ENCODE measurements at places on chromosomes 5 and 9.

DNA sequence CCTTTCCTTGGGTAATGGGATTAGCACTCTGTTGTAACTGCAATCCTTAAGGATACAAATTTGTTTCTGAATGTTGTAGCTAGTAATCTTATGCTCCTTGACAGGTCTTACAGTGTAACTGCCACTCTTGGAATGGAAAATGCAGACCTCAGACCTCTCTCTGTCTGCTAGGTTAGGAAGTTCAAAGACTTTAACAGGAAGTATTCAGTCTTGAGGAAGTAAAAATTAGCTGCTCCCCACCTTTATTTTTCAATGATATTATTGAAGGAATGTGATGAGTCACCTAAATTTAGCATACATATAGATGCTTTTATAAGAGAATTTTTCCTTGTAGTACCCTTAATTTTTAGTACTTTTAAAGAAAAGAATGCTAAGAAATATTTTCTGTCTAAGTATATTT, 71.5 kb downstream of the PAM start:
- no peak for DNase-seq

GRCh38 chr9:81540142-81540710, 149.1 kb downstream of the TLE1 start:
- no peak for DNase-seq

DNA sequence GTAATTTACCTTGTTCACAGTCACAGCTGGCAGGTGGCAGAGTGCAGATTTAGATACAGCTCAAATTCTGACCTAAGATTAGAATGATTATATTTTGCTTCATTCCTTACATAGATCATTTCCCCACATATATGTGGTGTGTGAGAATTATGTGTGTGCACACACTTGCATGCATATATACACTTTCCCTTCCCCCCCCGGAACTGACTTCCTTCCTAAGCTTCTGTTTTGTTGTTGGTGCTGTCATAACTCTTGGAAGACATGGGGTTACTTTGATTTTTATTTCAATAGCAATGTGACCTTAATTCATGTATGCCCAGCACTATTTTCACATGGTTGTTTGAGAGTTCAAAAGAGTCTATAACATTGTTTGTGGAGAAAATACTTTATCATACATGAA, 112.8 kb downstream of the CMYA5 start:
- no peak for DNase-seq

DNA sequence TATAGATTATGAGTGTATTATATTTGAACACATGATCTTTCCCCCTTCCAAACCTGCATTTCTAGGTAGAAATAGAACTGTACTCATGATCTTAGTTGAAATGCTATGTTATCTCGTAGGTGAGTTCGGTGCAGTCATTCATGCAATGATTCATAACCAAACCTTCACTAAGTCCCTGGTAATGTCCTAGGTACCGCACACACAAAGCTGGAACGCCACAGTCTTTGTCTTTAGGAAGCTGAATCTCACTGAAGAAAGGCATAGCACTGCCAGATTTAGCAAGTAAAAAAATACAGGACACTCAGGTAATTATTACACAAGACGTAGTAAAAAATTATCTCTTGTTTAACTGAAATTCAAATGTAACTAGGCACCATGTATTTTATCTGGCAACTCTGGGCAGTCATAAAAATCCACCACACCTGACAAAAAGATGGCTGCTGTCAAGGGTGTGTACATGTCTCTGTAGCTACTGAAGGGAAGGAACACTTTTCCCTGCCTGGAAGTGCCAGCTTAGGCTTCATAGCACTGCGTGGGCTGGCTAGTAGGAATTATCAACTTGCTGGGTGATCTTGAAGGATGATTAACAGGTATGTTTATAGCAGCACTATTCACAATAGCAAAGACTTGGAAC, 28.0 kb upstream of the TXN start:
- DNase-seq: no peak

DNA sequence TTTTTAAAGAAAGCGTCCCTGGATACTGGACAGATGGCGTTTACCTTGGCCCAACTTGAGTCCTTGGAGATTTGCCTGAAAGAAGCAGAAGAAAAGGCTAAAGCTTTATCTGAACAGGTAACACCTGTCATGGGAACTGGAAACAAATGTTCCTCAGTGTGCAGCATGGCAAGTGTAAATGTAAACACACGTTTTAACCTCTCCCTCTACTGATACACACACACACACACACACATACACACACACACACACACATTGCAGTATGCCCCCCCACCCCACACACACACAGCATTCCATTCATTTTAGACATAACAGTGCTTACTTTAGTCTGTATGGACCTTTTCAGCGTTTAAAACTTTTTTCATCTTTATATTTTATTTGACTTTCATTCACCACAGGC, 51.1 kb downstream of the CCDC192 start:
- no peak for DNase-seq

- no peak for DNase-seq
These were observed 32.1 kb downstream of the FST start for GRCh38 chr5:53512539-53512938.

- peak; percentile 71 for DNase-seq
These were observed 12.6 kb downstream of the DNM1 start for GRCh38 chr9:128215491-128216409.

DNA sequence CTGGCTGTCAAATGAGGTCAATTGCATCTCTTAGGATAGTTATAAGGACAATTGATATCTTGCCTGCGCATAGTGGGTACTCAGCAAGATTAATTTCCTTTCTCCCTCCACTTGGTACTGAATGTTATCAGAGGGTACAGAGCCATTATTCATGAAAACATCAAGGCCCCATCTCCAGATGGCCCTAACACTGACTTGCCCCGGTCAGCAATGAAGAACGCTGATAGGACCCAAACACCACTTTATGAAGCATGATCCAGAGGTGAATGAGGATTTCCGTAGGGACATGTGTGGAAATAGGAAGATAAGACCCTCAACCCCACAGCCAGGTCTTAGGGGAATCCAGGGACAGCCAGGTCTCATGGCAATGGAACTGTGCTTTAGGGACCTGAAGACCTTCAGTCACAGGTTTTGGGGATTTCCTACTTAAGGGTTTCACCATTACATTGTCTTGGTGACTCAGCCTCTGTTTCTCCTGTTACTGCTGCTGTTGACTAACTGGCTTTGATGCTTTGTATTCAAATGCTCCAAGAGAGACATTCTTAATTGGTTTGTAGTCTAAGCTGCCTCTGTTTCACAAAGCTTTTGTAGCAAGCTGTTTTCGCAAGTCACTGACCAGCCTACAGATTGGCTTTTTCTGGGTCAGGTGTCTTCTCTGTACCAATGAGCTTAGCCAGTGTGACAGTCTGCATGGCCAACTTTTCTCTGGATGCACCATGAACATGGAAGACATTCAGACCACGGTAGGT, 35.3 kb upstream of the IQGAP2 start:
- DNase-seq: peak; percentile 50

DNA sequence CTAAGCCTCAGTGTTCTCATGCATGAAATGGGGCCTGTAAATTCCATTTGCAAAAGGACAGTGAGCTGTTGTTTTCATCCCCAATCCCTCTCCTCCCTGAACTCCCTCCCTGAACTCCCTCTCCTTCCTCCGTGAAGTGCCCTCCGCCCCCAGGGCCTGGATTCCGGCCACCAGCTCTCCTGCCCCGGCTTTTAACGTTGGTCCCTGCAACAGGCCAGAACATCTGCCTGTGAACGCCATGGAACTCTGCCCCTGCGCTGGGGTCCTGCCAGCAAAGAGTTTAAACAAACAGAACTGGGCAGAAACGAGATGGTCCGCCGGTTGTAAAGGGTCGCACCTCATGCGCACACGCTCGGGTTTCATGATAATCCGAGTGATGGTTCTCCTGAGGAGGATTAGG, 62.4 kb downstream of the SMIM23 start:
- no peak for DNase-seq

DNA sequence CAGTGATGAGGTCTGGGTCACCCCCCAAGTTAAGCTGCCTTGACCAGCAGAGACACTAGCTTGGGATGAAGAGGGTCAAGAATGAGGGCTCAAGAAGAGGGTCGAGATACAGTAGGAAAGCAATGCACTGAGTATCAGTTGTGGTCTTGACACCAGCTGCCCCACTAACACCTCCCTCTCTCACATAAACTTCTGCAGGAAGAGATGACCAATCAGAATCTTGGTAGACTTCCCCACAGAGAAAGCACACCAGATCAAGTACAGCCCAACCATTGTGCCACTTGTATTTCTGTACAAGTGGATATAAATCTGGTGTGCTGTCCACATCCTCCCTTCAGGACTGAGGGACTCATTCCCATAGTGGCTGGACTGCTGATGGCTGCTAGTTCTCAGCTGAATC, 101.2 kb upstream of the ELL2 start:
- DNase-seq: no peak

DNA sequence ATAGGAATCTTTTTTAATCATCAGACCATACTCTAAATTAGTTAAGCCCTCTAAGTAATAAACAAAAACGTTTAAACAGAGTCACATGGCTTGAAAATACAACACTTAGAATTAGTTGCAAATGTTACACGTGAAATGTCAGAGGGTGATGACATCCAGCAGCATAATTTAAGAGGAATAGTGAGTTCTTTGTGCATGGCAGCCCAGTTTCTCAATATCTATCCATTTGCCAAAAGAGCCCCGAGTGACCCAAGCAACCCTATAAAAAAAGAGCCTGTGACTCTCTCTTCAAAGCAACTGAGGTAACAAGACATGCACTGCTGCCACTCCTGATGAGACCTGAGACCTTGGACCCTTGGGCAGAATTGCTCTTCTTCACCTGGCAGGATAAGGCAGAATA, 96.9 kb upstream of the RASA1 start:
- DNase-seq: no peak

- DNase-seq: no peak
These were observed 23.4 kb downstream of the C9orf50 start for GRCh38 chr9:129597355-129598088.

- peak; percentile 31 for DNase-seq
These were observed 21.4 kb downstream of the TMEM245 start for GRCh38 chr9:109098171-109098959.

DNA sequence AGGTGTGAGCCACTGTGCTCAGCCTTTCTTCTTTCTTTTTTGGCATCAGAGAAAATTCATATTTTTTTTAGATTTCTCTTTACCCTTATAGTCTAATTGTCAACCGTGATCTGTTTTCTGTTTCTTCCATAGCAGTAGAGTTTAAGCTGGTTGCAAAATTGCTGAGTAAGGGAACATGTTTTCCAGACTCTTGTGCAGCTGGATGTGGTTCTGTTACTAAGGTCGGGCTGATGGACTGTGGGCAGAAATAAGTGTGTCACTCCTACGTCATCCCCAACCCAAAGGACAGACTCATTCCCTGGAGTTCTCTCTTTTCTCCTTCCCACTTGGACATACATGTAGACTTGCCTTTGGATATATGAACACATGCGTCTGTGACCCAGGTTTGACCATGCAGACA, 64.1 kb upstream of the GOLM1 start:
- DNase-seq: no peak

GRCh38 chr5:170403675-170404074, 14.5 kb upstream of the KCNMB1 start:
- no peak for DNase-seq

DNA sequence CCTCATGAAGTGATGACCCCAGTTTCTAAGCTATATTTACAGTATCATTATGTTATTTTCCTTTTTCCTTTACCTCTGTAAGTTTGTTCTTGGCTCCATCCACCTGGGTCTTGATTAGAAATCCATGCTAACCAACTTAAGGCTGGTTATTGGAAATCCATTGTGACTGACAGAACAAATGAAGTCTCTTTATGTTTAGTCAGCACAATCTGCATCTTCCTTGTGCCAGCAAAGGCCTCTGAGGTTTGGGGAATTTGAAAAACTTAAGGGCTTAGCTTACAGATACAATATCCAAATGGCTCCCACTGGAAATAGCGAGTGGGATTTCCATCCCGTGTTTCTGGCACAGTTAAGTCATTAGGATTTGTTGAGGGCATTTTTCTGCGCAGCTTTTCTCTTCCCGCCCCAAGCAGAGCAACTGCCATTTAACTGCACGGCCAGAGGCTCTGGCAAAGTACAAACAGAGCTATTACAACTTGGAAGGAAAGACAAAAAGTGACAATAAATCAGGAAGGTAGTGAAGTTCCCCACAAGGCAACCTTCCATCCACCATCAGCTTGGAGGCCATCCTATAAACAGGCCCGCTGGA, 64.2 kb downstream of the DCP2 start:
- DNase-seq: no peak

DNA sequence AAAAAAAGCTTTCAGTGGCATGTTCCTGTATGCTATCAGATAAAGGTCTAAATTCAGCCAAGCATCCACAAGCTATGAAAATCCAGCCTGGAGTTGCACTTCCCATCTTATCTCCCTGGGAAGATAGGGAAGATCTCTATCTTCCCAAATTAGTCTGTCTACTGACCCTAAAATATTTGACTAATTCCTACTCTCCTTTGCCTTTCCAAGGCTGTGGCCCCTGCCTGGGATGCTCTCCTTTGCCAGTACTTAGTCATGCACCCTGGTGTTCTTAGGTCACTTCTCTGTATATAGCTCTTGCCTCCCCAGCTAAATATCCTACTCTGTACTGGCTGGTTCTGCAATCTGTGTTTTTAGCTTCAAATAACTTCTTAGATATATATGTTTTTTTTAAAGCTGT, 44.0 kb upstream of the PLPP1 start:
- no peak for DNase-seq

- DNase-seq: no peak
These were observed 98.8 kb downstream of the BOD1 start for GRCh38 chr5:173517648-173518047.

GRCh38 chr5:74903165-74903787, 37.1 kb upstream of the FAM169A start:
- DNase-seq: no peak

DNA sequence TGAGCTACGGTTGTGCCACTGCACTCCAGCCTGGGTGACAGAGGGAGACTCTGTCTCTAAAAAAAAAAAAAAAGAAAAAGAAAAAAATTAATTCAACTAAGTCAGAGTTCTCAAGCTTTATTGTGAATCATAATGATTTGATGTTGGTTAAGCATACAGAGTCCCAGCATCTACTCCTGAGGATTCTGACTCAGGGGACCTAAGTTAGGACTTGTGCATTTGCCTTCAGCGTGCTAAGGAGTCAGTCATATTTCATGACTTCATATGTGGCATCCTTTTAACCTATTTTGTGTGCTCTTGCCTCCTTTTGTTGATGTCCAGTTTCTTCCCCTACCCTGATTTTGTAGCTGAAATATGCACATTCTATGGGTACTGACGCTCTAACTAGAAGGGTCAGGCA, 2.9 kb downstream of the MYOZ3 start:
- no peak for DNase-seq

- no peak for DNase-seq
These were observed 97.5 kb downstream of the VAV2 start for GRCh38 chr9:133894377-133895321.

GRCh38 chr9:114602620-114603019, 8.5 kb upstream of the TMEM268 start:
- DNase-seq: no peak
